ENCODE measurements at places on chromosomes 3 and 15.

DNA sequence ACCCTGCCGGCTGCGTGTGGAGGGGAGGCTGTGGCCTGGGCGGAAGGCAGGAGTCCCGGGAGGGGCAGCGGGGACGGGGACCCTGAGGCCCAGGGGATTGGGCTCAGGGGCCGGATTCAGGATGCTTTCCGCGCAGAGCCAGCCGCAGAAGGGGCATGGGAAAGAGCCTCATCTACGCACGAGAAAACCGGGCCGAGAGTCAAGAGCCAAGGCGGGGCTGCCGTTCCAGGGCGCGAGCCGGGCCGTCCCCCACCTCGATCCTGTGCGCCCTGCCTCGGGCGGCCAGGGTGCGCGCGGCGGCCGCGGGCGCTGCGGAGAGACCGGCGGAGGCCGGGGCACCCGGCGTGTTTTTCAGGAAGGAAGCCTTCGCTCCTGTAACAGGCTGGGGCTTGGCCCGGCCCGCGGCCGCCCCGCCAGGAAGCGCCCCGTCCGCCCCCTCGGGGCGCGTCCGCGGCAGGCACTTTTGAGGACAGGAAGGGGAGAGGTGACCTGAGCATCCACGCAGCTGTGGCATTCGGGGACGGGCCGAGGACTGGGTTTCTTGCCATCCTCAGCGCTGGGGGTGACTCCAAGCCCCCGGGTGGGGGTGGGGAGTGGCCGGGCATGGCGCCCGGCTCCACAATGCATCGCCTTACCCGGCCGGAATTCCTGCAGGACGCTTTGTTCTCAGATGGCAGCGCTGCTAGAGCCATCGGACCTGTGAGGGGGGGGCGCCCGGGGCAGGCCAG is 62.3 kb upstream of the GATA2 start:
- no peak for DNase-seq

GRCh38 chr3:194082743-194083636 is 53.0 kb upstream of the HES1 start:
- no peak for DNase-seq

DNA sequence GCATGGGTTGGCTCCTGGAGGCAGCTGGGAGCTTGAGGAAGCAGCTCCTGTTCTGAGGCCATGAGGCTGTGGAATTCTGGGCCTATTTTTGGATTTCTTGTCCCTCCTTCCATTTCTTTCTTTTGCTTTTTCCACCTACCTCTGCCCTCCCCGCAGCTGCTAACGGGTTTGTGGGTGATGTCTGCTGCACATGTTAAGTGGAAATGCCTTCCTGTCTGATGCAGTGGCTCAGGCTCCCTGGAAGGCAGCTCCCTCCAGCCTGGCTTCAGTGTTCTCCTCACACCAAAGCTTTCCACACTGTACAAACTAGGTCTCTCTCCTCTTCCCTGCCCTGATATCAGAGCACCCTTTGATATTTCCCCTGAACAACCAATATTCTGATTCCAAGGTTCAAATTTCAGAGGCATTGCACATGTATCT is 33.8 kb upstream of the ESYT3 start:
- DNase-seq: no peak

- DNase-seq: no peak
Observed at GRCh38 chr15:84653584-84653909, 536 bp downstream of the WDR73 start.

DNA sequence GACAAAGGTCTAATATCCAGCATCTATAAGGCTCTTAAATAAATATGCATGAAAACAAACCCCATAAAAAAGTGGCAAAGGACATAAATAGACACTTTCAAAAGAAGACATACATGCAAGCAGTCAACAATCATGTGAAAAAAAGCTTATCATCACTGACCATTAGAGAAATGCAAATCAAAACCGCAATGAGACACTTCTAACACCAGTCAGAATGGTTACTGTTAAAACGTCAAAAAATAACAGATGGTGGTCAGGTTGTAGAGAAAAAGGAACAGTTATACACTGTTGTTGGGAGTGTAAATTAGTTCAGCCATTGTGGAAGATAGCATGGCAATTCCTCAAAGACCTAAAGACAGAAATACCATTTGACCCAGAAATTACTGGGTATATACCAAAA is 440.7 kb upstream of the KCNMB2 start:
- no peak for DNase-seq

GRCh38 chr15:62999923-63000561 is 42.5 kb upstream of the TPM1 start:
- no peak for DNase-seq

All from activated naive CD4-positive, alpha-beta T cell (primary cell).